Caudate nucleus (tissue), 63 donors: ENCODE measurements at places on chromosomes 2 and 18.

DNA sequence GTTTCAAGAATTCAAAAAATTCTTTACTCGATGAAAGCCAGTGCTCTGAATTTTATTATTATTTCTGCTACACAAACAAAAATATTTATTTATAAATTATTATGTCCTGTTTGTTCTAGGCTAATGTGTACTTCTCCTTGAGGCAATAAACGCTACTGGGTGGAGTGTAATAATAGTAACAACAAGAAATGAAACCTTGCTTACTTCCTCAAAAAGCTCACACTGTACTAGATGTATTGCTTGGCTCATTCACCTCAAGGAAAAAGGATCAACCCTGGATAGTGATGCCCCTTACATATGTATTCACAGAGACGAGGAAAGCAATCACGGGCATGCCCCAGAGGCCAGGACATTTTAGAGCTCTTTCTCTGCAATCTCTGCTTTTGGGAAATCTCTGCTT lies 685.6 kb upstream of the NXPH2 start:
- DNase-seq = no peak

- no peak for DNase-seq
Measured at GRCh38 chr18:36493349-36494159, 196.0 kb downstream of the FHOD3 start.

- DNase-seq = no peak
Measured at GRCh38 chr2:108316461-108317258, 28.0 kb downstream of the SULT1C2 start.

GRCh38 chr2:29281916-29282247 lies 166.7 kb downstream of the CLIP4 start:
- DNase-seq = no peak

GRCh38 chr2:102258386-102259074 lies 52.8 kb upstream of the IL1RL1 start:
- no peak for DNase-seq

GRCh38 chr2:45669032-45669486 lies 17.6 kb downstream of the PRKCE start:
- no peak for DNase-seq

DNA sequence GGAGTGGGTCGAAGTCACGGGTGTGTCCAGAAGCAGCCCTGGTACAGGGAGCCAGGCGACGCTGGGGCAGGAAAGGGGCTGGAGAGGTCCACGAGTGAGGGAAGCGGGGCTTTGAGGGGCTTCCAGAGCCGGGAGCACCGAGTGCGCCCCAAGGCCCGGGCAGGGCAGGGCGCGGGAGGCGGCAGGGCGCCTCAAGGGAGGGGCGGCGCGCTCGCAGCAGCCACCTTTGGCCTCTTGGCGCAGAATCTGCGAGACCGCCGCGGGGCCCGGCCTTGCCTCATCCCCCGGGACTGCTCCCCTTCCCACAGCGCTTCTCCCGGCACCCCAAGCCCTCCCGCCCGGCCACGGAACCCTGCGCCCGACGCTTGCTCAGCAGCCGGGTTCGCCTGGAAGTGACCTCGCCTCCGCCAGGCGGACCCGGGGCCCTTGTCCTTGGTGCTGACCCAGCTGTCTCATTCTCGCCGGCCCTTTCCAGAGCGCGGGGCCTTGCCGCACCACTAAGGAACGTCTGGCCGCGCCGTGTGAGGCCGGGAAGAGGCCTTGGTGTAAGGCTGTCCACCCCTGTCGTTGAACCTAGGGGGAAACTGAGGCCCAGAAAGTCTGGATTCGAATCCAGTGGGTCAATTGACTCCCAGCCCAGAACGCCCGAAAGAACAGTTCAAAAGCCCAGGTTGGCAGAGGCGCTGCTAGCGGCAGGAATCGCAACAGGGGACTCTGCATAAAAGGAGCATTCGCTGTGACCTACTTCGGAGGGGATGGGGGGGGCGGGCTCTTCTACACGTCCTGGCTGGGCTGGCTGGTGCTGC lies 584 bp upstream of the DNER start:
- DNase-seq = peak; percentile 69
